ENCODE measurements at places on chromosomes 7 and 10.

DNA sequence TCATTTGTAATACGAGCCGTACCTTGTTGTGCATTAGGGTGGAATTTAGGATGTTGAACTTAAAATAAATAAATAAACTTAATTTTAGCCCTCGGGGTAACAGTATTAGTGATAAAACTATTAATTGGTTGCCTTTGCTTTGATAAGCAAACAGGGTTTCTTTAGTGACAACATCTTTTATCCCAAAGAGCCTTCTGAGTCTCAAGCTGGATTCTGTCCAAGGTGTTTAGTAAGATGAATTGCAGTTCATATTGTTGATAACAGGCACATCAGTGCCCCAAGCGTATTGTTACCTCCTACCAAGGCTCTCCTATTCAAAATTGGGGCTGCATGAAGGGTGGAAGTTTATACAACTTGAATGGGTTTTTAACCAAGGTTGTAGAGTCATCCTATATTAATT is 144.4 kb upstream of the CELF2 start:
- no peak for DNase-seq

GRCh38 chr10:114000457-114001010 is 43.1 kb upstream of the ADRB1 start:
- DNase-seq: no peak

- DNase-seq: no peak
These were observed 2.3 kb downstream of the PSD start for GRCh38 chr10:102416283-102416682.

DNA sequence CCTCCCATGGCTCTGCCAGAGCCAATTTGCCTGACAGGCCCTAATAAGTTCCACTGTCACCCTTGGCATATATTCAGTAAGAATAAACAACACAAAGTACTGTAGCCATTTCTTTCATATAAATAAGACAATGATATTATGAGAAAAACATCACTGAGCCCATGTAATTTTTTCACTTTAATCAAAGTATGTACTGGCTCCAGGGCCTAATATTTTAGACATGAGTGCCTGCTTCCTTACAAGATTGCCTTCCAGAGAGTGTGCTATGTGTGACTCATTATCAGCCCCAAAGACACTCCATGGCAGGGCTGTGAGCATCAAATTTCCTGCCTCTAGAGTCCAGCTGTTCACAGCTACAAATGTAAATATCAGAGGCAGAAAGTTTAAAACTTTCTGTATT is 297.6 kb downstream of the LHFPL3 start:
- DNase-seq: no peak

GRCh38 chr10:79195091-79195923 is 126.5 kb downstream of the ZMIZ1 start:
- DNase-seq: peak; percentile 72

DNA sequence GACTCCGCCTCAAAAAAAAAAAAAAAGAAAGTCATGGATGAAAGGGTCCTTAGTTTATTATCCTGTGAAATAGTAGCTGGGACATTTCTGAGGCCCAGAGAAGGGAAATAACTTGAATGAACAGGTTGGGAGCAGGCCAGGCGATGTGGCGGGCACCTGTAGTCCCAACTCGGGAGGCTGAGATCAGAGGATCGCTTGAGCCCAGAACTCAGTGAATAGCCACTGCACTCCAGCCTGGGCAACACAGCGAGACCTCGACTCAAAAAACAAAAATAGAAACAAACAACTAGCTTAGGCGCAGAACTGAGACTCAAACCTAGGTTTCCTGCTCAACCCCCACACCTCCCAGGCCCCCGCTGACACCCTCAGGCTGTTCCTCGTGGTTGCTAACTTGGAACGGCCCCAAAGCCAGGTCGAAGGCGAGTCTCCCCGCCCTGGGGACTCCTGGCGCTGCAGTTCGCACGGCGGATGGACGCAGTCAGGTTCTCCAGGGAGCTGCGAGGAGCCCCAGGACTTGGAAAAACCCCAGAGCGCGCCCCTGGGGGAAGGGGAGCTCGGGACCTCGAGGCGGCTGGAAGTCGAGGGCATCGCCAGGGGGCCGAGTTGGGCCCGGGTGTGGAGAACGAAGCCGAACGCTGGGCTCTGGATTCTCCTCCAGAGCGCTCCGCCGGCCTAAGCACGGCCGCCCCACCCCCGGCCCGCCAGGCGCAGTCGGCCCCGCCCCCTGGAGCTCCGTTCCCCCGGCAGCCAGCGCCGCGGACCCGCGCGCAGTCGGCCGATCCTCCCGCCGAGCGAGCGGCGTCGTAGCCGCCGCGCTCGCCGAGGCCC is at the start of gene STOX1:
Gene STOX1 (plus strand): TSS at position 768 of the 828 bp plus-strand sequence. CDS start 93 bp downstream, outside the sequence.
- DNase-seq: peak; percentile 62

- DNase-seq: peak; percentile 87
These were observed at the start of gene DDX21 for GRCh38 chr10:68955832-68956532. DDX21 (plus strand) TSS chr10:68956170; CDS start chr10:68956226, 56 bp downstream.

DNA sequence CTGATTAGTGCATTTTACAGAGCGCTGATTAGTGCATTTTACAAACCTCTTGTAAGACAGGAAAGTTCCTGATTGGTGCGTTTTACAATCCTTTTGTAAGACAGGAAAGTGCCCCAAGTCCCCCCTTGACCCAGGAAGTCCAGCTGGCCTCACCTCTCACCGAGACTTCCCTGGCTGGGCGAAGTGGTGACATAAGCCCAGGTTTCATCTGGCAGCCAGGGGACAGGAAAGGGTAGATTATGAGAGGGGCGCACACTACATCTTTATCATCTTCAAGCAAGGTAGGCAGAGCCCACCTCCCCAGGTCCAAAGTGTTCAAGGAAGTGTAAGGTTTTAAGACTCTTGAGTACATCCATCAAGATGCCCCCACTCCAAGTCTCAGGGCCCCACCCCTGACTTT is 5.5 kb upstream of the GDF10 start:
- no peak for DNase-seq

DNA sequence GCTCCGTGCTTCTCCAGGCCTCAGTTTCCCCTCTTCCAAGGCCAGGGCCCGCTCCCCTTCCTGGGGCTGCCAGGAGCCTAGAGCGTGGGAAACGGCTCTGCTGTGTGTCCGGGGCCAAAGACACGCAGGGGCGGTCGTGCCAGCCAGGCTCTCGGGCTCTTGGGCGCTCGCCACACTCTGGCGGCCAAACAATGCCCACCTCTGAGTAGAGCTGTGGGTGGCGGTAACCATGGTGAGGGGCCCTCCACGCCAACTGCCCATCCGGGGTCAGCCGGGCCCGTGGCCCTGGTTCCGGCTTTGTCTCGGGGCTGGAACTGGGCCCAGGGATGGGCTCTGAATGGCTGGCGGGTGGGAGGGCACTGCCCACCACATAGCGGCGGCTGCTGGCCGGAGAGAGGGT is 16.0 kb downstream of the GRIFIN start:
- no peak for DNase-seq

DNA sequence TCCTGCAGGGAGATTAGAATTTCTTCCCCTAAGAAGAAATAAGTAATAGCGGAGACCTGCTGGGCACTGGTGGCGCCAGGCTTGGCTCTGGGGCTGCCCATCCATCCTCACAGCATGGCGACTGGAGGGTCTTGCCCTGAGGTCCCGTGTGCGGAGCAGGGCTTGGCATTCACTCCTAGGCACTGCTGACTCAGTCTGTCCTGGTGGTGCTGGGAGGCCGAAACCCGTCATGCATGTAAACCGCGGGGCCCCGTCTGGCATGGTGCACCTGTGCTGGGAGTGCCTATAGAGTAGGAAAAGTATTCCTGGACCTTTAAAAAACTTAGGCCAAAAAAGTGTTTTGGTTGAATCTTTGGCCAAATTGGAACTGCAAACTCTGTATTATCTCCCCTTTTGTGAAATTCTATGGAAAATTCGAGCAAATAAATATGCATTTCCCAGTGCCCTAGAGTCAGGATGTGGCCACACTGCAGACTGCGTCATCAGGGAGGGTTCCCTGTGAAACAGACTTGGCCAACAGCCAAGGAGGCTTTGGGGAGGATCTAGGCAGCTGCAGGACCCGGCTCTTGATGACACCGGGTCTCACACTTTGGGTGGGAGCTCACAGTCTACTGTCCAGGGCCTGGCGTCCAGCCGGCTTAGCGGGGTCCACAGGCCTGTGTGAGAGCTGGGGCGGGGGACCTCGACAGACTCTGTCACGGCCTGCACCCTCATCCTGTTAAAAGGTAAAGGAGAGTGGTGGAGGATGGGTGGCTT is 122.3 kb downstream of the VIPR2 start:
- DNase-seq: no peak

DNA sequence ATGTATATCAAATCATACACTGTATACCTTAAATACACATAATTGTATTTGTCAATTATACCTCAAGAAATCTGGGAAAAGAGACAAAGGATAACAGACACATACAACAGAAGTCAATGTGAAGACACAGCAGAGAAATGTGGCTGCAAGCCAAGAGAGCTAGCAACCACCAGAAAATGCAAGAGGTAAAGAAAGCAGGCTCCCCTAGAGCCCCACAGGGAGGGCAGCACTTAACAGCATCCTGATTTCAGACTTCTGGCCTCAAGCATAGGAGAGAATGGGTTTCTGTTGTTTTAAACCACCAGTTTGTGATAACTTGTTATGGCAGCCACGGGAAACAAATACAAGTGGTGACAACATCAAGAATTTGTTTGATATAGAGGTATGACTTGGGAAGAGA is 1197.2 kb downstream of the SORCS1 start:
- DNase-seq: no peak

DNA sequence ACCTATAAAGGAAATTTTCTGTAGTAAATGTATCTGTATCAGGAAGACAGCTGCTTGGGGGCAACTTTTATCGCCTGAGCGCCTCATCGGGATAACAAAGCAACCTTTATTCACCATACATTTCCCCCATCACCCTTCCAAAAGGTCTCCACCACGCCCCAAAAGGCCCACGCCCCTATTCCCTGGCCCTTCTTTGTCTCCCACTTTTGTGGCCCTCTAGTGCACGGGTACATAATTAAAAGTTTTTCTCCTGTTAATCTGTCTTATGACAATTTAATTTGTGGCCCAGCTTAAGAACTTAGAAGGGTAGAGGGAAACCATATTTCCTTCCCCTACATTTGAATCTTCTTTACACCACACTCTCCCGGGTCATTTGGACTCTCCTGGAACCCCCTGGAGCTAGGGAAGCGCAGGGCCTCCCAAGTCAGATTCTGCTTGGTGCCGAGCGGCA is 625 bp downstream of the RP9 start:
- peak; percentile 24 for DNase-seq

DNA sequence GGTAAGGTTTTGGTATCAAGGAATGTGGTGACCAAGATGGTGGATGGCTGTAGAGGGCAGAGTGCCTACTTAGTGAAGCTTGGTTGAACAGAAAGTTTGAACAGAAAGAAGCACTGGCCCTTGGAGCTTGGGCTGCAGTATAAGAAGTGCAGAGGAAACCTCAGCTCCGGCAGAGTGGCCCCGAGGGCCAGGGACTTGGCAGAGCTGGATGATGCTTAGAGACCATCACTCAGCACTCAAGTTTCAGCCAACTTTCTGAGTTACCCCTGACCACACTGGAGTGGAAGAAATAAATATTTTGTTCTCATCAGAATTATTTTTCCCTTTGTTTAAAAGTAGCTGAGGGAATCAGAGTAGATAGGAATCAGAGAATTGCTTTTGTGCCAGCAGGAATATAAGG is 336.7 kb downstream of the C7orf25 start:
- no peak for DNase-seq

DNA sequence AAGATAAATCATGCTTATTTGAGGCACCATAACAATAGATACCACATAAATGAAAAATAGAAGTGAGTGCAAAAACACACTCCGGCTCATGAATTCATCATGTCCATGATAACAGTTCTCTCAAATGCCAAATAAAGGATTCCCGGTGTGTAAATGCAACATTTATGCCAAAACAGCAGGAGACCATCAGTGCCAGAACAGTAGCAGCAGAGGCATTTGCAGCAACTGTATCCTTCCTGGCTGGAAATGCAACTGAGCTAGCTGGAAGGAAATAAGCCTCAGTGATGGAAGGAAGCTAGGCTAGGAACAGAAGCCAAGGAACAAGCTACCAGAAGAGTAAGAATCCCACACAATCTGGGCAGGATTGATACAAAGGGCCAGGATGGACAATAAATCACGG is 79.9 kb upstream of the THSD7A start:
- no peak for DNase-seq

- DNase-seq: no peak
These were observed 471.7 kb downstream of the GRM8 start for GRCh38 chr7:126780993-126781392.

DNA sequence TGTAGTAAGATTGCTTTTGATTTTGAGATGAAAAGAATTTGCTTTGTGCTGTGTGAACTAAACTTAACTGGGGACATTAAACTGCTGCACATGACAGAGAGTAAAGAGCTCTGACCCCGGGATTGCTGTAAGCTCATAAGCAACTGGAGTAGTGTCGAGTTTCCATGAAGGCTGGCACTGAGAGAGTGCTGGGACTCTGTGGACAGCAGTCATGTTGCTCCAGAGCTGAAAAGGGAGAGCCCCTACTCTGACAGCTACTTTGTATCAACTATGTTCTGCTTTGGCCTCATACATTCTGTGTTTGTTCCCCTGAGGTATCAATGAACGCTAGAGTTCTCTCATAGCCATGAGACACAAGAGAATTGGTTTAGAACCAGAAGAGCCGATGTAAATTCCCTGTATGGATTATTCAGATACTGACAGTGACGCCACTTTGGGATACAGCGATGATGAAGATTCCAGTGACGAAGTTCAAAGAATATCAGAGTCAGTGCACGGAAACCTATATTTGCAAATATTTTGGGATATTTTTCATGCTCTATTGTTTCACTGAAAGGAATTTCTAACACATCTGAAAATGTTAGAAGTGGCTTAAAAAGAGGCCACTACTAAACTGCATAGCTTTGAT is 185.9 kb upstream of the DKK1 start:
- DNase-seq: no peak

GRCh38 chr7:158470336-158470735 is 117.3 kb downstream of the PTPRN2 start:
- DNase-seq: no peak

GRCh38 chr10:44985175-44985681 is 6.6 kb upstream of the DEPP1 start:
- DNase-seq: no peak

DNA sequence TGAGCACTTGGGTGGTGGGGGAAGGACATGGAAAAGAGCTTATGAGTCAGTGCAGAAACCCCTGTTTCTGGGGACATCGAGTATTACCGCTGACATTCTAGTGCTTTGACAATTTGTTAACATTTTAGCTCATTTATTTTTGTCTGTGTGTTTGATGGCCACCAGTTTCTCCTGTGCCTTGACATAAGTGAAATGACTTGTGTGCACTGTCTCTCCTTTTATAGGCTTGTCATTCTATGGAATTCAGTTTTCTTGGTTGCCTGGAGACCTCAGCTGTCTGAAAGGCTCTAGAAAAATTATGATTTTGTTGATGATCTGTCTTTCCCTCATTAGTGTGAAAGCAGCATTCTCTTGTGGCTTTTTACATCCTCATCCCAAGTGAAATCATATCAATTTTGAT is 190.0 kb upstream of the SMIM30 start:
- DNase-seq: no peak

Data from activated CD4-positive, alpha-beta T cell treated with anti-CD3 and anti-CD28 coated beads for 4 hours (primary cell).